ENCODE measurements at places on chromosomes 5 and 9.

DNA sequence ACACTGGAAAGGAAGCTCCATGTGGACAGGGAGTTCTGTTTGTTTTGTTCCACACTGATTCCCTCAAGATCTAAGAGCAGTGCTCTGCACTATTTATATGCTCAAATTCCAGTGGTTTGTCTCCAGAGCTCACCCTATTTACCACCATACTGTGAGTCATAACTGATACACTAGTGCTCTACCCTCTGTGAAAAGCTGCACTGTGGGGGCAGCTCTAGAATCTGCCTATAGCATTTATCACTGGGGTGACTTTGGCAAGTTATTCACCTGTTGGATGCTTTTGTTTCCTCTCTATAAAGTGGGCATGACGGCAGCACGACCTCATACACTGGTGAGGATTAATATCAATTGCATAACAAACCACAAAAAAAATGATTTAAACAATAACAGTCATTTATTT is 307.8 kb downstream of the NR2F1-AS1 start:
- DNase-seq = no peak

- DNase-seq = no peak
Observed at GRCh38 chr9:89882930-89883361, 278.1 kb downstream of the GADD45G start.

DNA sequence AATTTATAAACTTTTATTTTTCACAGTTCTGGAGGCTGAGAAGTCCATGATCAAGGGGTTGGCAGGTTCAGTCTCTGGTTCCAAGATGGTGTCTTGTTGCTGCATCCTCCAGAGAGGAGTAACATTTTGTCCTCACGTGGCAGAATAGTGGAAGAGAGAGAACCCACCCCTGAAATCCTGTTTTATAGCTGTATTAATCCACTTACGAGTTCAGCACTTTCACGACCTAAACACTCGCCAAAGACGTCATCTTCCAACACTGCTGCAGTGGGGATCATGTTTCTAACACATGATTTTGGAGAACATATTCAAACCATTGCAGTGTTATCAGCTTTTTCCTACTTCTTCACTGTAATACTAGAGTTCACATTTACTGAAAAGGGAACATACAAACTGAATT is 233.0 kb upstream of the ATP10B start:
- no peak for DNase-seq

- no peak for DNase-seq
Observed at GRCh38 chr9:126857261-126857960, 3.0 kb upstream of the ZBTB34 start.

DNA sequence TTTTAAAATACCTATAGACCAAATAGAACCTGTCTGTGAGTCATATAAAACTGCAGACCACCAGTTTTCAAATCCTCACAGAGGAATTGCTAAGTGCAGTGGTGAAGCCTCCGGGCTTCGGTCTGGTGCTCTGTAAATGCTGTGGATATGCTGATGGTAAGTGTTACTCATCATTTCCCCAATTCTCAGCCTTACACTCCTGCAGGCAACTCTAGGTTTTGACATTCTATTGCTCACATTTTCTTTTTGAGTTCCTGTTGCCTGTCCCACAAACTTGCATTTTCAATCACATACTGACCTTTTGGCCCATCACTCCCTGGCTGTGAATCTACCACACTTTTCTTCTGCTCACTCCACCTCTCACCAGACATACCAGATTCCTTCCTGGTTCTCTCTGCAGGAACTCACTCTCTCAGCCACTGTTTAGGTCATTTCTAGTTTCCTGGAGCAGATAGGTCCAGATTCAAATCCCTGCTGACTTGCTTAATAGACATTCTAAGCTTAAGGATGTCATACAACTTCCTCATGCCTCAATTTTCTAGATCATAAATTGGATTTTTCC is 192.9 kb downstream of the RAB3C start:
- no peak for DNase-seq

DNA sequence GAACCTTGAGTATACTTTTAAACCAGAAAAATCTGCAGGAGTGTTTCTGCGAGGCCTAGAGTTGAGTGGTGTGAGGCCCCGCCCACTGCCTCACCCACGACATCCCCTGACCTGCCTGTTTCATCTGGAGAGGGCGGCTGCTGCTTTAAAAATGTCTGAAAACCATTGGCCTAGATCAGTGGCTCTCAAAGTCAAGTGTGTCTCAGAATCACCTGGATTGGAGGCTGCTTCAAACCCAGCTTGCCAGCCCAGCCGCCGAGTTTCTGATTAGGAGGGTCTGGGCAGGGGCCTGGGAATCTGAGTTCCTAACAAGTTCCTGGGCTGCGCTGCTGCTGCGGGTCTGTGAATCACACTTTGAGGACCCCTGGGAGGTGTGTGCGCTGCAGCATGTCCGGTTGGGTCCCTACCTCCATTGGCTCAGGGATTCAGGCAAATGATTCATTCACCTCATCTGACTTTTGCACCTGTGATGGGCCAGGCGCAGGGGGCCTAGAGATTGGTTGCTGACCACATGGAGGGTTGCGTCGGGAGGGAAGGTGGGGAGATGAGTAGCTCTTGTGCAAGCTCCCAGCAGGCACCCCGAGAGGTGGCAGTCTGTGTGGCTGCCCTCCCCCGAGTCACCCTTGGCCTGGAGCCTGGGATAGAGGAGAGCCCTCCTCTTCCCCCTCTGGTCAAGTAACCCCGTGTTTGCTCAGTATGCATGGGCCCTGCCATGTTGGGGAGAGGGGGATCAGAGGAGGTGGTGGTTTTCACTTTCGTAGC is 27.6 kb upstream of the HMCN2 start:
- no peak for DNase-seq

- no peak for DNase-seq
Observed at GRCh38 chr5:150710165-150710564, 9.3 kb upstream of the RBM22 start.

- DNase-seq = no peak
Observed at GRCh38 chr9:35905912-35906679, at the start of gene HRCT1. HRCT1 (plus strand) TSS chr9:35906202; CDS start chr9:35906288, 86 bp downstream.

DNA sequence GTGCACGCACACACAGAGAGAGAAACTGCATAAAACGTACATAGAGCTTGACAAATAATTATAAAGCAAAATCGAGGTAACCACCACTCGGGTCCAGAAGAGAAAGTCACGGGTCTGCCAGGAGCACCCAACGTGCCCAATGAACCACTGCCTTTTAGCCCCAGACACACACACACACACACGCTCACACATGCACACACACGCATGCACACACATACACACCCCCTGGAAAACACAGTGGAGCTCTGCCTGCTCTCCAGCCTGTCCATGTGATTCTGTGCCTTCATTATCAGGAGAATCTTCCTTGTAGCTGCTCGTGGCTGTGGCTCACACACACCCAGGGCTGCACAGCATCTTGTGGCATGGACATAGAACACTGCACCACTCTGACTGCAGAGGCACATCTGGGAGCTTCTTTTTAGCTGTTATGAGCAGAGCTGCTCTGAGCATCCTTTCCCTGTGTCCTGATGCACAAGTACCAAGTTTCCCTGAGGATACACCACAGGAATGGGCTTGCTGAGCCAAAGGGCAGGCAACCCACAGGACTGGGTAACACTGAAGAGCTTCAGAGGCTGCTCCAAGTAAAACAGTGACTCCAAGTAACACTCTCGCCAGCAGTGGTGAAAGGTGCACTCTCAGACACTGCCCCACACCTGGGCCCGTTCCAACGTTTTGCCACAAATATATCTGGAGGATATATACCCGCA is 58.9 kb downstream of the CAMSAP1 start:
- no peak for DNase-seq

- DNase-seq = peak; percentile 92
Observed at GRCh38 chr5:40277161-40277906, 402.4 kb upstream of the PTGER4 start.

- no peak for DNase-seq
Observed at GRCh38 chr5:133253070-133253469, 201.3 kb downstream of the HSPA4 start.

- no peak for DNase-seq
Observed at GRCh38 chr5:153629027-153629895, 138.8 kb downstream of the GRIA1 start.

DNA sequence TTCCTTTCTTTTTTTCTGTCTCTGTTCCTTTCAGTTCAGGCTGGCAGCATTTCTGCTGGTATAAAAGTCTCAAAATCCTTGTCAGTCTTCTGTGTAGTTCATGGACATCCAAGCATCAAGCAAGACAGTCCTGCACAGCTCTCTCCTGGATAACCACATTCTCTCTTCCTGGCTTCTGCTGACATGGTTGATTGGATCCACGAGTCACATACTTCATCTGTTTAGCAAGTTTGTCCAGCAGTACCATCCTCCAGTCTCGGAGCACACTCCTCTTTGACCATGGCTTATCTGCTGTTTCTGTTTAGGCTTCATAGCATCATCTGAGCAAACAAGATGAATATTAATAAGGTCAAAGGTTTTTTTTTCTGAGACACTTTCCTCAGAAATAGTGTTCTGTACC is 220.8 kb downstream of the KDM4C start:
- DNase-seq = no peak

GRCh38 chr9:131028931-131029573 is 20.1 kb downstream of the LAMC3 start:
- DNase-seq = no peak

- DNase-seq = no peak
Observed at GRCh38 chr9:2321523-2322148, 300.0 kb upstream of the VLDLR start.

DNA sequence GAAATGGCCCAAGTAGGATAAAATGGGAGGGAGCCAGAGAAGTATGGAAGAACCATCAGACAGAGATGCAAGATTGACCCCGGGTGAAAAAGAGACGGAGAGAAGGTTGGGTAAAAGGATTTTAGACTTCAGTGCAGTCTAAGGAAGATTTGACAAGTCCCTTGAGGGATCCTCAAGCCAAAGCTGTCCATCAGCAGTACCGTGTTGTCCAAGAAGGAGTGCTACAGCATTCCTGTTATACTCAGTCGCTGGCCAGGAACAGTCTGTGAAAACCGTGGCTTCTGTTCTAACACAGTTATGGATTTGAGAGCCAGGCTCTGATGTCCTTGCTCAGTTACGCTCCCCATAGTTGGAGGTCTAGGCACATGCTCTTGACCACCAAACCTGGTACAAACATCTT is 383.9 kb upstream of the DAB2 start:
- DNase-seq = no peak

DNA sequence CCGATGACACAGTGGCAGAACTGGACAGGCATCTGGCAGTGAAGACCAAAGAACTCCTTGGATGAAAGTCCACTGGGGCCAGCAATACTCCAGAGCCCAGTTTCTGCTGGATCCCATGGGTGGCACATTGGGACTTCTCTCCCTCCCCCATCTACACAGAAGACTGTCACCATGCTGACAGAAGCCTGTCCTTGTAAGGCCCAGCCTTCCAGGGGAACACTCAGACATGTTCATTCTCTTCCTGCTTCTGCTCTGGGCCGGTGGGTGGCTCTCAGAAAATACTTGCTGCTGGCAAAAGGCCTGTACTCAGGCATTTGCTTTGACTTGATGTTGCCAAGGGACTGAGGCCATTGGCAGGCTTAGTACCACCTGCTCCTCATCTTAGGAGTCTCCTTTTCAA is 48.3 kb upstream of the PTGS1 start:
- no peak for DNase-seq

DNA sequence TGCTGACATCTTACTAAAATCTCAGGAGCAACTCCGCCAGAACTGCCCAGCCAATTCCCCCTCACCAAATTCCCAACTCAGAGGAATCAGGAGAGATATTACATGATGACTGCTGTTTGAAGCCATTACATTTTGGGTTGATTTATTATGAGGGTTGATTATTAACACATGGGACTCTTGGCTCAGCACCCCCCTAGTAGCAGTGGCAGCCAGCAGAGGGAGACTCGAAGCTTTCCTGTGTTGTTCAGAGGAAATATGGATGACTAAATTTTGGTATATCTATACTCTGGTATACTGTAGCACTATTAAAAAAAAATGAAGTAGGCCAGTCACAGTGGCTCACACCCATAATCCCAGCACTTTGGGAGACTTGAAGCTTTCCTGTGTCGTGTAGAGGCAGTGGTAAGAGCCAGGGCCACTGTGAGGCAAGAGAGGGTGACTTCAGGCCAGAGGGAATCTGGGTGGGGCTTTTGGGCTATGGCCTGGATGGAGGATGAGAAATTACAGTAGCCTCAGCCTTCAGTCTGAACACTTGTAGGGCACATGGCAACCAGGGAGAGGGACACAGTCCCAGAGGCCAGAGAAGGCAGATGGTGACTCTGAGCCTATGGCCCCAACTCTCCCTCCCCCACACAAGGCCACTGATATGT is 111.4 kb downstream of the LHX2 start:
- no peak for DNase-seq

DNA sequence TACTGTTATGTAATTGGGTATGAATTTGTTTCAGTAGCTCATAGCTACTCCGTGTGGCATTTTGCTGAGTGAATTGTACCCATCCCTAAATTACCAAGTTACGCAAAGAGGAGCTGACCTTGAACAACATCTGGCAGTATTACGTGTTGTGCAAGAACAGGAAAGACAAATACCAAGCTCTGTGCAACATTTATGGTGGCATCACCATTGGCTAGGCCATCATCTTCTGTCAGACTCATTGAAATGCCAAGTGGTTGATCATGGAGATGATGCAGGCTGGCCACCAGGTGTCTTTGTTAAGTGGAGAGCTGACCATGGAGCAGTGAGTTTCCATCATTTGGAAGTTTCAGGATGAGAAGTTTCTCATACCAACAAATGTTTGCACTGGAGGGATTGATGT is 15.0 kb downstream of the ZSWIM6 start:
- DNase-seq = no peak

DNA sequence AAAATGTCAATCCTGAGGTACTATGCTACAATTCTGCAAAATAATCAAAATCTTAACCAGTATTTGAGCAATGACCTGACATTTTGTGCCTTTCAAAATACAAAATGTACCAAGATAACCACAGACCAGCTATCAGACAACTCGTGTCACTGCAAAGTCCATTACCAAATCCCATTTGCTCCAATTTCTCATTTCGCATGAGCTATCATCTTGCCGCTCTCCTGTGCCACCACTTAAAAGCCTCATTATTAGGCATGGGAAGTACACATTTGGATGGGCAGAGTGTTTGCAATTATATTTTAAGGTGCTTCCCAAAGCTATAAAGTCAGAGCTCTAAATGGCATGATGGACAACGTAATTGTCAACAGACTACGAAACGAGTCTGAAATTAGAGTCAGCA is 205.2 kb downstream of the AGTPBP1 start:
- no peak for DNase-seq

DNA sequence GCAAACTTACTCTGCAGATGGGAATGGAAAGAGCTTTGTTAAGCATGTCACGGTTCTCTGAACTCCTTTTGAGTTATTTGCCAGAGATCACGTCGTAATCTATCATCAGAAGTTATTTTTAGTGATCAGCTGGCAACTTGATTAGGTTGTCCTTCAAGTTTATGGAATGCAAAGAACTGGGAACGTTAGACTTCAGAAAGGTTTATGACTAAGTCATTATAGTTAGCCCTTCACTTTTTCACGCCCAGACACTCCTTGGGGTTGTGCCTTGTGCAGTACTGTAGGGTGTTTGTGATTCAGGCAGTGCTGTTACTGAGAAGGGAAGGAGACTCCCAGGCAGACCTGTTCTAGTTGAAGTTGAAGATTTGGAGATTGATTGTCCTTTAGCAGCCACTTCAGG is 26.8 kb upstream of the PHF2 start:
- DNase-seq = no peak

- no peak for DNase-seq
Observed at GRCh38 chr5:159359408-159359807, 29.1 kb upstream of the IL12B start.

GRCh38 chr5:133145436-133146170 is 93.8 kb downstream of the HSPA4 start:
- no peak for DNase-seq

All from T-helper 2 cell (primary cell).